Activated T-helper 2 cell treated with anti-CD3 and anti-CD28 coated beads, Interferon-gamma antibody, Interleukin-2, Interleukin-4, amounts not matched to agents 10 μg/mL and 5 μg/mL and 100 μg/mL, durations not matched to agents 14 hours and 24 hours and 36 hours (primary cell): ENCODE measurements at places on chromosomes 6 and 20. TPM values are rescaled to one million over a fixed set of nuclear protein-coding genes. Genes with fewer than 3 reads are reported as not detected.

Gene NANP
- total RNA-seq: 7.9 and 9.1 TPM in 2 replicates

Gene TSBP1
- not detected in 2 replicates for total RNA-seq

Gene PCK1
- not detected in 2 replicates for total RNA-seq

Gene SERINC1
- 44.0 and 46.4 TPM in 2 replicates for total RNA-seq

Gene RBBP9
- total RNA-seq: 21.2 and 23.5 TPM in 2 replicates

Gene SYCP2L
- 0.11 and 0.23 TPM in 2 replicates for total RNA-seq
